Stomach (tissue), 19 donors: ENCODE measurements at places on chromosomes 11 and 22. TPM values are rescaled to one million over a fixed set of nuclear protein-coding genes. Genes with fewer than 3 reads are reported as not detected.

GRCh38 chr11:104565583-104565961 lies 332.7 kb downstream of the CASP12 start:
- no peak overlapping the region for H3K27ac ChIP-seq
- peak; percentile 6 for DNase-seq
- no peaks in the 10 kb centered on the region for H3K4me1 ChIP-seq
- H3K27me3 ChIP-seq = no peaks in the 10 kb centered on the region
- no peaks in the 10 kb centered on the region for H3K36me3 ChIP-seq

DNA sequence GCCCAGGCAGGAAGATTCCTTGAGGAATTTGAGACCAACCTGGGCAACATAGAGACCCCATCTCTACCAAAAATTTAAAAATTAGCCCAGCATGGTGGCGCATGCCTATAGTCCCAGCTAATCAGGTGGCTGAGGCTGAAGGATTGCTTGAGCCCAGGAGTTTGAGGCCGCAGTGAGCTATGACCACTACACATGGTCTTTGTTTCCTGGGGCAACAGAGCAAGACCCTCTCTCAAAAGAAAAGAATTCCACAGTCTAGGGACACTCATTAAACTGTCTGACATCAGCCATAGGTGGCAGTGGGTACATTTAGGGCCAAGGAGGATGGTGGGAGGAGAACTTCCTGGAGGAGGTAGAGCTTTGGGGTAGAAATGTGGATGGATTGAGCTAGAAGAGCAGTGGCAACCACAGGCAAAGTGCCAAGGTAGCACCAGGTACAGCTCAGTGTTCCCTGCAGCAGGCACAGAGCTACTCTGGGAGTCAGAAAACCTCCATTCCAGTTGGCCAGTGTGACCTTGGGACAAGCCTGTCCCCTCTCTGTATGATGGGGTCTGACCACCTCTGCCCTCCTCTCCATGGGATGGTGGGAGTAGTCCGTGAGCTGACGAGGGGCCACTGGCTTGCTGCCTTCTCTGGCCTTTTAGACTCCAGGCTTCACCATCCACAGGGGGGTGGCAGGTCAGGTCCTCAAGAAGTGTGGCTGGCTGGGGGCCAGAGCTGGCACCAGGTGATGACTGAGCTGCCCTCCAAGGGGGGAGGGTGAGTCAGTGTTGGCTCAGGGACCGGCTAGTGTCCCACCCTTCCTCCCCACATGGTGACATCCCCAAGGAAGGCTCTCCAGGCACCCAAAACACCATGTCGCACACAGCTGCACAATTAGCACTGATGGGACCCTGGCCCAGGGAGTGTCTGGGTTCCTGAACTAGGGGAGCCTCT lies 3.7 kb upstream of the CLCF1 start:
- no peaks in the 10 kb centered on the region for H3K36me3 ChIP-seq
- no peak overlapping the region for H3K27ac ChIP-seq
- peak; percentile 19 for DNase-seq
- H3K4me3 ChIP-seq = no peak overlapping the region
- H3K4me1 ChIP-seq = peaks cover 35% of the 10 kb centered on the region

- H3K4me3 ChIP-seq = no peak overlapping the region
- peaks cover 8% of the 10 kb centered on the region for H3K4me1 ChIP-seq
- no peaks in the 10 kb centered on the region for H3K27me3 ChIP-seq
Observed at GRCh38 chr11:128726458-128727139, 32.7 kb downstream of the FLI1 start.

Gene INS
- total RNA-seq = not detected
